Myocyte (in vitro differentiated cells): ENCODE measurements at places on chromosomes 13 and 19. TPM values are rescaled to one million over a fixed set of nuclear protein-coding genes. Genes with fewer than 3 reads are reported as not detected.

DNA sequence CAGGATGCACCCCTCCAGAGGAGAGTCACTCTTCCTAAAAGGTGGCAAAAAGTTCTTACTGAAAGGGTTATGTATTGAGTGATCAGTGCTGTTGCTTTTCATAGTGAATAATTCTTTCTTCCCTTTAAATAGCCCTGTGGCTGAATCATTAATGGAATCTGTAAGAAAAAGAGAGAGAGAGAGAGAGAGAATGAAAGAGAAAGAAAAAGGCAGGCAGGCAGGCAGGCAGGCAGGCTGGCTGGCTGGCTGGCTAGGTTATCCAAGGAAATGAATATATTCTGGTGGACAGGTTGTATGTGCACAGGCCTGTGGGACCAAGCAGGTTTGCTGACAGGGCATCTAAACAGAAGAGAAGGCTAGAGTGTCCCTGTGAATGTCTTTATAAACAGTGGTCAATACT, 100.5 kb downstream of the DLEU7 start:
- no peak for DNase-seq

DNA sequence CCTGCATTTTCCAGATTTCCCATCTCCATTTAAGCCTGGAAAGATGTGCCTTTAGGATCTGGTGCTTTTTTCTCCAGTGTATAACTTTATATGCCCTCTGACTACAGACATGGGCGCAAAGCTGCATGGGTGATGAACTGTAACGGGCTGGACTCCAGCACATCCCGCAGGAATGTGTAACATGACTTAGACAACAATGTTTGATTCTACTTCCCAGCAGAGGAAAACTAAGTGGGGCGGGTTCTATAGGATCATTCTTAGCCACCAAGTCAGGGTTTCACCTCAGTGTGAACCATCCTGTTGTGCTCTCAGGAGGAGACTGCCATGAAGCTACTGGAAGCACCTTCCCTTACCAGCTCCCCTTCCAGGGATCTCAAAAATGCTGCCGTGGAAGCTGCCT, 93.2 kb upstream of the SERP2 start:
- DNase-seq = no peak

DNA sequence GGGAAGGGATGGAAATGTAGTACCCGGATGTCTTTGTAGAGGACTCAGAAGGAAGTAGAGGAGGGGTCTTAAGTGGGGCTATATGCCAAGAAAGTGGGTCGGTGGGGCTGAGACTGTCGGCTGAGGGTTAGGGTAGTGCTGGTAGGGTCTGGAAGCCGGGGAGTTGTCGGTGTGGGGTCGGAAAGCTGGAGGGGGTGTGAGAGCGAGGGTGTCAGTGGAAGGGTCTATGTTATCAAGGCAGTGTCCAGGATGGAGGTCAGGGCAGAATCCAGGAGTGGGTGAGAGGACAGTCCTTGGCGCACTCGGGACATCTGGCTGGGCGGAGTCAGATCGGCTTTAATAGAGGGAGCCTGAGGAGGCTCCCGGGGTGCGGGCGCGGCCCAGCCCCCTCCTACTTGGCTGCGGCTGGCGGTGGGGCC, 1.7 kb downstream of the HSPB6 start:
- no peak for DNase-seq

DNA sequence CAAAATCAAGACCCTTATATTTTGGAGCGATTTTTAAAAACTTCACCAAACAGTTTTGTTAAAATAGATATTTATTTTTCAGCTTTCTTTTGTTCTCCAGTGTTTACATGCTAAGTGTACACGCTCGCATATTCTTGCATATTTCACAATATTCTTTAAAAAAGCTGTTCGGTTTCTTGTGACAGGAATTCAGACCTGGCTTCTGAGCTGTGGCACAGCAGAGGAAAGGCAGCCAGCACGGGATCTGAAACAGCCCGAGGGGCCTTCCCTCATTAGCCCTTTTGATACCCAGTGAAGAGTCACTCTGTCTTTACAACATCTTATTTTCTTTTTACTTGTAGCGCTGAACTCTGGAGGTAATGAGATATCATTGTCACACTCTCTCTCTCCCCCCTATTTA, 234.0 kb downstream of the B3GLCT start:
- no peak for DNase-seq

DNA sequence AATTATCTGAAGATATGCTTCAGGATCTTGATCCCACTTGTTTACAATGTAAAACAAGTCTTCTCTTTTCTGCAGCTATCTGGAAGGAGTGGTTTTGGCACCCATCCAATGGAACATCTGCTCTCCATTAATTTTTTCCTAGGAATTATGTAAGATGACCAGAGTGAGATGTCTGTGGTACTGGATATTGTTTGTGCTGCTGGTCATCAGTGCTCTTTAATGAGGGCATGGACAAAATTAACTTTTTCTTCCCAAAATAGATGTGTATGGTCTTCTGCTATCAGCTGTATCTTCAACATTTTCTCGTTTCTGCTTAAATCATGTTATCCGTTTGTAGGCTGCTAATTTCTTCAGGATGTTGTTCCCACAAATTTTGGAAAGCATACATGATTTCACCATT, 415.4 kb upstream of the KLHL1 start:
- DNase-seq = peak; percentile 1

The NLRP5 gene
- total RNA-seq = not detected in 2 replicates

The PTH2 gene
- not detected in 2 replicates for total RNA-seq

The ZNF835 gene
- not detected in 2 replicates for total RNA-seq
